Hypothalamus (tissue), 51 donors: ENCODE measurements at places on chromosomes 5 and 9.

- DNase-seq, result no peak
Observed at GRCh38 chr9:93907551-93908199, 47.5 kb downstream of the BARX1 start.

- no peak for DNase-seq
Observed at GRCh38 chr9:110266795-110267194, 10.5 kb upstream of the TXN start.

DNA sequence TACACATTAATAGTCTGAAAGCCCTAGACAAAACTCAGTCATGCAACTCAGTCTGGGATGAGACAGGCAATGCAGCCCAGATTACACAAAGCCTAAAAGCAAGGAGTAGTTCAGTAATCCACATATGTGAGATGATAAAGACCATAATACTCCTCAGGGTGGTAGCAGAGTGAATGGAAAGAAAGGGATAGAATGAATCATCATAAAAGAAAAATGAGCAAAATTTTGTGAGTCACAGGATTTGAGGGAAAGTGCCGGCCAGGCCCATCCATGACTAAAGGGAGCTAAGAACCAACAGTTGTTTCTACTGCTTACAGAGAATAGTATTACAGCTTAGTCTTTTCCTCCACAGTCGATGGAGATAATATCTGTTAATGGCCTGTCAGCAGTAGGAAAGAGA is 90.0 kb upstream of the POU5F2 start:
- no peak for DNase-seq

- DNase-seq, result no peak
Observed at GRCh38 chr5:178573216-178573615, 17.0 kb downstream of the COL23A1 start.

DNA sequence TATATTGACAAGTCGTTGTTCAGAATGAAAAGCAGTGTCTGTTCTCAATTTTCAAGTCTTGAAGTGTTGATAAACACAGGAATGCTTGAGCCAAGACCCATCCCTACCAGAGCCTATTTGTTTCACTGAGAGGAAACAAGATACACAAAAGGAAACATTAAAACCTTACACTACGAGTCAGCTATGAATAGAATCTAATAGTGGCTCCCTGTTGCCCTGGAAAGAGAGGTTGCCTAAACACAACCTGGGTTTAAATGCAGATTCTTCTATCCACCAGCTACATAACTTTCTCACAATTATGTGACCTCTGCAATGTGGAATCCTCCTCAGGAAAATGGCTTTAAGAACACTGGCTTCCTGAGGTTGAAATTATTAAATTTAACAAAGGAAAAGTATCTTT is 29.1 kb upstream of the BNC2 start:
- DNase-seq, result no peak

- no peak for DNase-seq
Observed at GRCh38 chr5:145157841-145158240, 677.3 kb downstream of the PRELID2 start.

DNA sequence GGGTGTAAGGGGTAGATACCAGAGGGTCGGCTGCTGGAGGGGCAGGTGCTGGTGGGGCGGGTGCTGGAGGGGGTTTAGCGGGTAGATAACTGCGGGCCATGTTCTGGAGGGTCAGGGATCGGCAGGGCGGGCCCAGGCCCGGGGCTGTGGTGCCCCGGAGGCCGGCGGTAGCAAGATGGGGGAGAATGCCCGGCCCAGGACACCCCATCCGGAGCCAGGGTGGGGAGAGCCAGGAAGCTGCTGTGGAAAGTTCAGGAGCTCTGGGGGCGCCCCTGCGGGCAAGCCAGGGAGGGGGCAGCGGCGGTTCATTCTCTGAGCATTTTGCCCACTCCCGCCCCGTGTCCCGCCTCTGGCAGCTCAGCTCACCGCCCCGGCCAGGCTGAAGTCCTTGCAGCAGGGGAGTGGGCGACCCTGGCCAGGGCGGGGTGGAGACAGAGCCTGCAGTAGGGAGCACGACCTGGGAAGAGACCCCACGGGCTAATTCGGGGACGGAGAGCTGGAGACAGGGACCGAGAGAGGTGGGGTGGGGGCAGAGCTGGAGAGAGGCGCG is 538 bp downstream of the PRRT1B start:
- DNase-seq, result no peak

- no peak for DNase-seq
Observed at GRCh38 chr5:95711501-95712346, 19.4 kb upstream of the RHOBTB3 start.

GRCh38 chr5:104130320-104130719 is 567.7 kb upstream of the NUDT12 start:
- DNase-seq, result no peak

GRCh38 chr9:36995927-36996705 is 38.0 kb downstream of the PAX5 start:
- DNase-seq, result no peak

GRCh38 chr5:26645659-26646058 is 392.7 kb downstream of the CDH9 start:
- no peak for DNase-seq

DNA sequence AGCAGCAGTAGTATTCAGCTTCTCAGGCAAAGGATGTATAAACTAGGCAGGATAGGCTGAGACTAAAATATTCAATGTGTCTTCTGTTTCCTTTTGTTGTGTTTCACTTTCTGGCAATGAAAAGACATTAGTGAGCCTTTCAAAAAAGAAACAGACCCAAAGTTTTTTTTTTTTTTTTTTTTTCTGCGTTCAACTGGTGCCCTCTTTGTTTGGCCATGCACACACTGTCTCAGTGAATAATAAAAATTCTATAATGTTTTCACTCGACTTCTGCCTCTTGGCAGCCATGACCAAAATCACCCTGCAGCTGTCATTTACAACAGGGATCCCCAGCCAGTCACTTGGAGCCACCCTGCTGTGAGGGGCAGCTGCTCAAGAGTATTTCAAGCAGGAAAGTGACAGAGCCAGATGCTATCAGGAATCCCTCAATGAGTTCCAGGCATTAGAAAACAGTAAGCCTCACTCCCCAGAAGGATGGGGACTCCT is 44.0 kb upstream of the MAN2A1 start:
- no peak for DNase-seq

DNA sequence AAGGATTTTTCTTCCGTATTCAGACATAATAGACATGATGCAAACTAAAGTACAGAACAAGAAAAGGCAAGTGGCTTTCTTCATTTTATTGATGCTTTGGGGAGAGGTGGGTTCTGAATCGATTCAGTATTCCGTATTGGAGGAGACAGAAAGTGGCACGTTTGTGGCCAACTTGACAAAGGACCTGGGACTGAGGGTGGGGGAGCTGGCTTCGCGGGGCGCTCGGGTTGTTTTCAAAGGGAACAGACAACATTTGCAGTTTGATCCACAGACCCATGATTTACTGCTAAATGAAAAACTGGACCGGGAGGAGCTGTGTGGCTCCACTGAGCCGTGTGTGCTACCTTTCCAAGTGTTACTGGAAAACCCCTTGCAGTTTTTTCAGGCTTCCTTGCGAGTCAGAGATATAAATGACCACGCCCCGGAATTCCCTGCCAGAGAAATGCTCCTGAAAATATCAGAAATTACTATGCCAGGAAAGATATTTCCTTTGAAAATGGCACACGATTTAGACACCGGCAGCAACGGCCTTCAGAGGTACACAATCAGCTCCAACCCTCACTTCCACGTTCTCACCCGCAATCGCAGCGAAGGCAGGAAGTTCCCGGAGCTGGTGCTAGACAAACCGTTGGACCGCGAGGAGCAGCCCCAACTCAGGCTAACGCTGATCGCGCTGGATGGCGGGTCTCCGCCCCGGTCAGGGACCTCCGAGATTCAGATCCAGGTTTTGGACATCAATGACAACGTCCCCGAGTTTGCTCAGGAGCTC is 551 bp downstream of the PCDHB6 start:
- no peak for DNase-seq

GRCh38 chr5:40383749-40384651 is 295.7 kb upstream of the PTGER4 start:
- no peak for DNase-seq

DNA sequence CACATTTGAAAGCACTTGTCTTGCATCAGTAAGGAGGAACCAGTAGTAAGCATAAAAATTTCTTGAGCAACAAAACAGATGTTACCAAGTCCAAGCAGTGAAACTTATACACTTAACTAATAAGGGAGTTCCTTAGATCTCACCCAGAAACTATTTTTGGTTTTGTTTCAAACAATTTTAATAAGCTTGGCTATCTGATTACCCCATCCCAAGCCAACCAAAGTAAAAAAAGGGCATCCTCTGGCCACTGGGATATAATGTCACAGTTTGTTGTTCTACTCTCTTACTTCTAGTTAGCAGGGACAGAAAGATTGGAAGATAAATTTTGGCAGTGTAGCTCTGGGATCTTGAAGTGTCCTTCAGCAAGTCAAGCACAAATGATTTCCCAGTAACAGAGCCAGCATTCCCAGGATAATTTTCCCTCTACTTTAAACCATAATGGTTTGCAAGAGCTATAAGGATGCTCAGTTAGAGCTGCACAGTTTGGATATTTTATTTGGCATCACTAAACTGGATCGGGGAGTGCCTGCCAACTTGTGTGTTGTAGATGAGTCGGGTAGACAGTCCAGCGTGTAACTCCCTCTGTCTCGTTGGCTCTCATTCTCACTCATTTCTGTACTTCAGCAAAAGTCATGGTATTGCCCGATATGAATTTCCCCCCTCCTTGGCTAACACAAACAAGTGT is 161.9 kb upstream of the HMHB1 start:
- no peak for DNase-seq

DNA sequence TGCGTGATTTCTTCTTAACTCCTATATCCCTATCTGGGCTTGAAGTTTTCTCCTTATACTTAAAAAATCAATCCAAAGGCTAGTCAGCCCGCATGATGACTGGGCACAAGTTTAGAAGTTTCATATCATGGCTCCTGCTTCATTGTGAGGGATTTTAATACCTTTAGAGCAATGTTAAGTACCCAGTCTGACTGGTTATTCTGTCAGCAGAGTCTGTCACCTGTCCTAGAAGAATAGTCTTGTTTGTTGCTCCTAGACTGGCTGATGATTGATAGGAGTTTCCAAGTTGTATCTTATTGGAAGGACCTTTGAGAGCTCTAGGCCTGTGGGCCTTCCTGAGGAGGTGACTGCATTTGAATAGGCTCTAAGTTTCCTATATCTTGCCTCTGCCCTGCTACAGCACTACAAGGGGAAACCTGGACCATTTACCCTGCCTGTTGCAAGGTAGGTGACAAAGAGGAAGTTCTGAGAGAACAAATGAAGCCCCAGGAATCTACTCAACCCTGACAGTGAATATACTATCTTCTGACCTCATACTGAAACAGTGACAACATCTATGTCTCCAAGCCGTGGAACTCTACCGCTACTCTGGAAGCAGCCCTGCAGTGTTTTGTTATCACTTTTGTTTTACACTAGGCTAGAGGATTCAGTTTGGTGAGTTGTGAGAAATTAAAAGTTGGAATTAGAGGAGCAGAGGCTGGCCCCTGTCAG is 66.5 kb downstream of the F2RL2 start:
- DNase-seq, result no peak

DNA sequence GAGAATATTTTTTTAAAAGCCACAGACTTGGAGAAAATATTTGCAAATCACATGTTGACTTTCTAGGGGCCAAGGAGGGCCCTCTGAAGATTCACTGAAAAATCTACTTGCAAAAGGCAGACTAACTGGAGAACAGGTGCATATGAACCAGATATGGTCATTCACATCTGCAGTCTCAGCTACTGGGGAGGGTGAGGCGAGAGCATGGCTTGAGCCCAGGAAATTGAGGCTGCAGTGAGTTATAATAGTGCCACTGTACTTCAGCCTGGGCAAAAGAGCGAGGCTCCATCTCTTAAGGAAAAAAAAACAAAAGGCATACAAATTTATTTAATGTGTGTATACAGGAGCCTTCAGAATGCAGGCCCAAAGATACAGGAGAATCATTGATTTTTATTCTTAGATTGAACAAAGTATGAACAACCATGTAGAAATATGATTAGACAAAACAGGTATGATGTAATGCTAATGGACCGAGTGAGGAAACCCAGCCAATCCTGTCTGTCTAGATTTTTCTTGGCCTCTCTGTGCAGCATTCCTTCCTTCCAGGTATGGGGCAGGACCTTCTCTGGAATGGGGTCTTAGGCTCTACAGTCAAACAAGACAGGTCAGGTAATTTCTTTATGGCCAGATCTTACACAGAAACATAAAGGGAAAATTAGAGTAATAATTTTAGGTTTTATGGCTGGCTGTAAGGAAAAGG is 15.3 kb upstream of the SLC27A6 start:
- DNase-seq, result no peak

- DNase-seq, result no peak
Observed at GRCh38 chr9:133461975-133462374, 2.2 kb downstream of the CACFD1 start.

- DNase-seq, result no peak
Observed at GRCh38 chr5:98433673-98434072, 339.8 kb upstream of the RGMB start.

- no peak for DNase-seq
Observed at GRCh38 chr9:13939134-13939533, 374.8 kb downstream of the NFIB start.

DNA sequence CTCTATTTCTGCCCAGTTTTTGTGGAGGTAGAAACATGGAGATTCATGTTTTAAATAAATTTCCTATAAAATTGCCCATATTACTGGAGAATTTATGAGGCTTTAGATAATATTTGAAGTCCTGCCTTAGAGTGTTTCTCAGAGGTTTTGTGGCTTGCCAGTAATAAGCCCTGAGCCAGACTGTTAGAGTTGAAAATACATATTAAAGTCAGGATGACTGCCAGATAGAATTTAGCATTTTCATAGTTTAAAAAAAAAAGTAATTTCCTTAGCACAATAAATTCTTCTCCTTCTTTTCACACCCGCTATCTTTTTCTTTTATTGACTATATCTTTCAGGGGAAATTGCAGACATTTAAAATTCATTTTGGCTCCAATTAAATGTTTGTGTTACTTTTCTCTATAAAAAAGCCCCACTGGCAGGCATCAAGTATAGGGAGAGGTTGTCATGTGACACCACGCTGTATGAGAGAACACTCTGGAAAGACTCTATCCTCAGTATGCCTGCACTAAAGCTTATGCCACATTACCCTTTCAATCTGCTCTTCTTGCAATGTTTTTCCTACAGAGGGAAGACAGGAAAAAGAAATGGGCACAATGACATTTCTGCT is 135.2 kb downstream of the MPDZ start:
- DNase-seq, result no peak

DNA sequence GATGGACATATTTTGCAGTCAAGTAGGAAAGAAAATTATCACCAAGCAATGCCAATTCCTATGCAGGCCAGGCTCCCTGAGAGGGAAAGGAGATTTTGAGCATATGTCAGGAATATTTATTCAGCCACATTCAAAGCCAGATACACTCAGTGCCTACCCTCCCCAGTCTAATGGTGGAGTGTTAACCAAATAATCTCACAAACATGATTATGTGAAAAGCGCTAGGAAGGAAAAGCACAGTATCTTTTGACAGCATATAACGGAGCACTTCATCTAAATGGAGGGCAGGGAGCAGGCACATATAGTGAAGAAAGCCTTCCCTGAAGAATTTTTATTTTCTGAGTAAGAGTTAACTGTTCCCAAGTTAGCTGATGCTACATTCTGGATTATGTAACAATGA is 80.3 kb upstream of the SLC30A5 start:
- DNase-seq, result no peak
